ENCODE measurements at places on chromosomes 6 and 20.

- no peak for DNase-seq
These were observed 241.9 kb downstream of the ADGRB3 start for GRCh38 chr6:68876792-68877493.

DNA sequence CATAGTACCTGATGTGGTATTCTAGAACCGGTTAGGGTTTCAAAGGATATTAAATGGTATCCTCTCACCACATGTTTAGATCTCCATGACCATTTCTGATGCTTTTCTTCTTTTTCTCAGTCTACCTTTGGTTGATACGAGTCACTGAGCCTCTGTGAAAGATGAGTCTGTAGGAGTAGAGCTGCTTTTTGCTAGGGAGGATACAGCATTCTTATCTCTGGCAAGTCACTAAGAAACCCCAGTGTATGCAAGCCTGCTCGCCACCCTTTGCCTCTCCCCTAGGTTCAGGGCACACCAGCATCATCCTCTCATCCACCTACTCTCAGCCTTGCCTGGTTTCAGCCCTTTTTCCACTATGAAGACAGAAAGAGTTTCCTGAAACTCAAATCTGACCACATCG is 89.9 kb downstream of the MTFR2 start:
- DNase-seq: no peak

DNA sequence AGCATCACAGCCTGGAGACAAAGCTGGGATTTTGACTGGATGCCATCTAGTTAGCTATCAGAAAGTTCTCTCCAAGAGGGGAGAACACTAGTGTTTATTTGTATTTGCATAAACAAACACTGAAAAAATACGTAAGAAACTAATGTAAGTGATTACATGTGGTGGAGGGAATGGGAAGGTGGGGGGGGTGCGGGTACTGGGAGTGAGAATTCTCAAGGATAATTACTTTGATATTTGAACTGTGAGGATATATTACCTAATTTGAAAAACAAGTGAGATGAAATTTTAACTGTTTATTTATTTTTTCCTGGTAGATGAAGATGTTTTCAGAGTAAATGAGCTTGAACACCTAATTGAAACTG is 54.7 kb downstream of the VEGFA start:
- DNase-seq: no peak

DNA sequence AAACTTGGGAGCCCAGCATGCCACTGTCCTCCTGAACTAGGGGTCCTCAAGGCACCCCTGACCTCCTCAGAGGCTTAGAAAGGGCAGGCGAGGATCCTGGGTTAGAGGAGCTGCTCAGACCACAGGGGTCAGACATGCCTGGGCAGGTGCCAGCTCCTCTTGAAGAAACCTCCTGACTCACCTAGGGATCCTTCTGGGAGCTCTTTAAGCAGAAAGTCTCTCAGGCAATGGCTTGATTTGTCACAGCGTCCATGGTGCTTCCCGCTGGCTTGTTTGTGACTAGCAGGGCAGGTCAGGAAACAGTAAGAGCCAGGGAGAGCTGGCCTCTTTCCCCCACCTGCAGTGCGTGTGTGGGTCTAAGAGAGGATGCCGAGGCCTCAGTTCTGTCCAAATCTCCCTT is 174.5 kb upstream of the SNX9 start:
- no peak for DNase-seq

- no peak for DNase-seq
These were observed 330.8 kb downstream of the BCKDHB start for GRCh38 chr6:80437221-80437620.

DNA sequence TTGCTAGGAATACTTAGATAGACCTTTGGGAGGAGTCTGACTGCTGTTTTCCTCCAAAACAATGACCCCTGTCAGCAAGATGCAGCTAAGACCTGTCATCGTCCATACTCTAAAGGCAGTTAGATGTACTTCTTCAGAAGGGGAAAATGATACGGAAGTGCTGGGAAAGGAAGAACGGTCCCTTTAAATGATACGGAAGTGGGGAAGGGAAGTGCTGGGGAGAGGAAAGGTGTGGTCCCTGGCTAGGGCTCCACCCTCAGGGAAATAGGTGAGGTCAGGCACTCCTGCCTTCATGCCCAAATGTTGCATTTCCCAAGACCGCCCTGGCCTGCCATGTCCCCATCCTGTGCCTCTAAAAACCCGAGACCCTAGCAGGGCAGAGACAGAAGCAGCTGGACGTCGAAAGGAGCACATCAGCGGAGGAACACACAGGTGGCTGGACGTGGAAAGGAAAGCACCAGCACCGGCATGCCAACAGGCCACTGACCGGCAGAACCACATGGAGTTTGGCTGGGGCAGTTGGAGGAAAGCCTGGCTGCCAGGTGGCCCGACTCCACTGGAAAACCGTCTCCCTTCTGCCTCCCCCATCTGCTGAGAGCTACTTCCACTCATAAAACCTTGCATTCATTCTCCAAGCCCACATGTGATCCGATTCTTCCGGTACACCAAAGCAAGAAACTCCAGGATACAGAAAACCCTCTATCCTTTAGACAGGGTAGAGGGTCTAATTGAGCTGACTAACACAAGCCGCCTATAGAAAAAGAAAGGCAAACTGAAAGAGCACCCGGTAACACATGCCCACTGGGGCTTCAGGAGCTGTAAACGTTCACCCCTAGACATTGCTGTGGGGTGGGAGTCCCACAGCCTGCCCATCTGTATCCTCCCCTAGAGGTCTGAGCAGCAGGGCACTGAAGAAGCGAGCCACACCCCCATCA is 94.6 kb downstream of the FAXC start:
- DNase-seq: no peak

- no peak for DNase-seq
These were observed 79.9 kb downstream of the ZNF217 start for GRCh38 chr20:53513489-53514298.

GRCh38 chr6:17172836-17173470 is 71.1 kb downstream of the STMND1 start:
- no peak for DNase-seq

GRCh38 chr6:67676892-67677291 is 958.2 kb upstream of the ADGRB3 start:
- no peak for DNase-seq

DNA sequence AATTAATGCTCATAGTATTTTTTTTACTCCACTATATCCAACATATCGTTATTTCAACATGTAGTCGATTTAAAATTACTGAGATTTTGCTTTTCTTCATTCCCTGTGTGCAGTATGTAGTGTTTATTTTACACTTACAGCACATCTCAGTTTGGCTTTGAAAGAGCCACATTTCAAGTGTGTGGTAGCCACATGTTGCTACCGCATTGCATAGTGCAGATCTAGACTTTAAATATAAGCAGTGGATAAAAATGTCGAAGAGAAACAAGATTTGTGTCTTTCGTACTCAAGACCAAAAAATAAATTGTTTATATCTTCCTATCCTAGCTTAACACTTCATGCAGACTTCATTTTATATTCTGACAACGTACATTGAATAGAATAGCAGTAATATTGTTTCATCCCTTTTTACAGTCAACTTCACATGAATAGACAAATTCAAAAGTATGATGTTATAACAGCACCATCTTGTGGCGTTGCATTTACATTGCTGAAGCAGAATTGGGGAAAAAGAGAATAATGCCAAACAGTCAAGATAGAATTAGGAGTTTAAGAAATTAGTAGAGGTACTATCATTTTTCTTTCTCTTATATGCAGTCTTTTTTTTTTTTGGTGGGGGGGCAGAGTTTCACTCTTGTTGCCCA is 29.9 kb downstream of the FBXO5 start:
- DNase-seq: no peak

All from left lung (tissue), 14 donors.